Stimulated activated CD8-positive, alpha-beta memory T cell treated with anti-CD3 and anti-CD28 coated beads, Interleukin-4, amount 100 ng/mL, for 24 hours (primary cell): ENCODE measurements at places on chromosomes 2 and 18.

DNA sequence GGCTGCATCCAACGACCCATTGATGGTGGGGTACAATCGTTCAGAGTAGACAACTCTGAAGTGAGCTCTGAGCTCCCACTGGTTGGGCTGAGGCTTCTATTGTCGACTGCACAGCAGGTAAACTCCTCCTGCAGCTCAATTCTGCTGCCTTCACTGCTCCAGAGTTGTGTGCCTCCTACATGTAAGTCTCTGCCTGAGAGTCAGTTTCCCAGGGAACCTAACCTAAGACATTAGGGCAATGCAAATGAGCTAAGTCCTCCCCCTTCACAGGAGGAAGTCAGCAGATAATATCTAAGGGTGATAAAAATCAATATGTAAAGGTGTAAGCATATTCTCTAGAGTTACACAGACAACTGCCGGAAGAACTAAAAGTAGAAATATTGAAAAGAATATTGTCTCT lies 22.5 kb upstream of the ACYP2 start:
- DNase-seq: no peak

- DNase-seq: no peak
Observed at GRCh38 chr2:162085090-162085891, 11.3 kb upstream of the DPP4 start.

GRCh38 chr2:3469486-3469885 lies 49.8 kb downstream of the ADI1 start:
- DNase-seq: no peak

GRCh38 chr2:47487498-47487875 lies 84.5 kb downstream of the MSH2 start:
- no peak for DNase-seq

GRCh38 chr2:54956111-54956627 lies 94.1 kb downstream of the RTN4 start:
- no peak for DNase-seq

DNA sequence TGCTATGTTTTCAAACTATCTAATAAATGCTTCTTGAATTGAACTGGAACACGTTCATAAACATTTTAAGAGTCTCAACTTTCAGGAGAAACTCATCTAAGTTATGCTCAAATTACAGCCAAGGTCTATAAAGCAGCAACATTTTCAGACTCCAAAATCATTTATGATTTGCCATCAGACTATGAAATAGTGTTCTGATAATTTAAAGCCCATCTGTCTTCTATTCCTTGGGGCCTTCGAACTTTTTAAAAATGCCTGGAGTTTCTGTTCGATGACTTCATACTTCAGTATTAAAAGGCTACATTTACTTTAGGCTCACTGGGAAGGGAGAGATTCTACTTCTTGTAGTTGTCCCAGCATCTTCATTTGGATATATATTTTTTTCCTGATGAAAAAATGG lies 73.6 kb upstream of the NXPH2 start:
- DNase-seq: no peak

DNA sequence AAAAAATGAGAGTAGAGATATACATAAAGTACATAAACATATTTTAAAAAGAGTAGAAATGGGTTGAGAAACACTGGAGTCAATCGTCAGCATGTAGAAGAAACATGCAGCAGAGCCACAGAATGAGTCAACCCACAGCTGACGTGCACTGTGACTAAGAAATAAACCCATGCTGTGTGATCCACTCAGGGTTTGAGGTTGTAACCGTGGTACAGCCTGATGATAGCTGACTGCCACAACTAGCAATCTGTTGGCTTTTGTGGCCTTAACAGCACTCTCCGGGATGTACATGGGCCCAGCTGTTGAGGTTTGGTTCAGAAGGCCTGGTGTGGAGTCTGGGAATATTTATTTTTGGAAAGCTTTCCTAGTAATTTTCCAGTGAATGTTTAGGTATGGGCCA lies 554.4 kb upstream of the MEX3C start:
- no peak for DNase-seq

- no peak for DNase-seq
Observed at GRCh38 chr18:35038881-35039491, 2.2 kb upstream of the MAPRE2 start.

GRCh38 chr2:132478461-132479105 lies 62.0 kb downstream of the GPR39 start:
- no peak for DNase-seq

DNA sequence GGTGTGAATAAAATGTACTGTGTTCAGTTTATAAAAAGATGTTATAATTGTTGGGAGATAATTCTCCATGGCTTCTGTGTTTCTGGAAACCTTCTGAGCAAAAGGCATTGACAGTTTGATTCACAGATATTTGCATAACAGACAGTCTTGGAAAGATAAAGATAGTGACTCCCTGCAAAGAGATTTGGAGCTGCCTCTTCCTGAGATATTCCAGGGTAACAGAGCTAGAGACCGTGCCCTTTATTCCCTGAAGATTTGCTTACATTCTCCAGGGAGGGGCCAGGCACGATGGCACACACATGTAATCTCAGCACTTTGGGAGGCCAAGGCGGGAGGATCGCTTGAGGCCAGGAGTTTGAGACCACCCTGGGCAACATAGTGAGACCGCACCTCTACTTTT lies 12.2 kb upstream of the ANXA4 start:
- no peak for DNase-seq

GRCh38 chr2:128187032-128187654 lies 96.1 kb downstream of the UGGT1 start:
- no peak for DNase-seq

DNA sequence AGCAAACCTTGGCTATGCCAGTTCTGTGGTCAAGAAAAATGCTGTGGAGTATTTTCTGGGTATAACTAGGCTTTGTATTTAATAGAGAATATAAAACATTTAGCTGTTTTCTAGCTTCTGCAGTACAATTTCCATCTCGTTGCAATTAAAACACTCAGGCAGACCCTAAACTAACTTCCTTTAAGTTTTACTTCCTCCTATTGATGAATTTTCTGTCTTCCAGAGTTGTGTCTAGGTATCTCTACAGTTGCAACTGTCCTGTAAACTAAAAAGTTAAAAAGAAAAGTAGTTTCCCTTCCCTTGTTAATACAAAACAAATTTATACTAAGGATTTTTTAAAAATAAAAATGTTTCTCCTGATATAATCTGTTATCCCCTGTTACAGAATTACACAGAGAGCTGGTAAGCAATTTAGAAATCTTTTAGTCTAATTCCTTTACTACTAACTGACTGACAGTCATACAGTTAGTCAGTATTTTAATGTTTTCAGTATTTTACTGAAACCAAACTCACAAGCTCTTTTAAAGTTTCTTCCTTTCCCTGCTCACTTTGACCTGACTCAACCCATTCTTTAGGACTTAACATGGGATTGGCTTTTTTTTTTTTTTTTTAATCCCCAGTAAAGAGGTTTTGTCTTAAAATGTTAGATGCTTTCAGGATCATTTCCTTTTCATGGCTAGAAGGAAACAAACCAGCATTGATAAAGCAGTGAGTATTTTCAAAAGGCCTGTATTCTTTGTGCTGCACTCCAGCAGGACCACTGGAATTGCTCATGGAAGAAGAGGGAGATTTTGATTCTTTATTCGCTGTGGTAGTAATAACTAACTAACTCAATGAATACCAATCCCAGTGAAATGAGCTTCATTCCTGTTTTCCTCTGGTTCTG lies 22.9 kb downstream of the ITGAV start:
- no peak for DNase-seq
